CD4-positive, alpha-beta T cell treated with Interferon alpha-2 for 1 hour (primary cell): ENCODE measurements at places on chromosomes 3 and 15.

GRCh38 chr3:180176059-180176458 lies 139.3 kb upstream of the PEX5L start:
- no peak for DNase-seq

DNA sequence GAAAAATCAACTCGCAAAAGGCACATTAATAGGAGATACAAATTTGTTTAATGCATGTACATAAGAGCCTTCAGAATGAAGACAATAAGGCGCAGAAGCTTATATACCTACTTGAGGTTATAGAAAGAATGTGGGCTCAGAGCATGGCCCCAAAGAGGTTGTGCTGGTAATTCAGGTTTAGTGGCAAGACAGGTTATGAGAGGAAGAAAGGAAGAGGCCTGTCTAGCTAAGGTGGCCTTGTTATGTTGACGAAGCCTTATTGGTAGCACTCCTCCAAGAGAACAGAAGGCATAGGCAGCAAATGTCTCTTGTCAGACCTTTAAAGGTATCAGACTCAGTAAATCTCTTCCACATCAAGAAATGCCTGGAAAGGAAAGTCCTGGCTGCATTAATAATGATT lies 290.8 kb downstream of the MCTP2 start:
- DNase-seq, result no peak

GRCh38 chr15:23073890-23074646 lies 34.7 kb upstream of the TUBGCP5 start:
- DNase-seq, result no peak

- no peak for DNase-seq
Observed at GRCh38 chr3:178388473-178388872, 147.8 kb upstream of the KCNMB2 start.
